Activated naive CD8-positive, alpha-beta T cell treated with anti-CD3 and anti-CD28 coated beads, Interleukin-2, amount 50 U/mL, for 24 hours (primary cell): ENCODE measurements at places on chromosomes 6 and 20.

DNA sequence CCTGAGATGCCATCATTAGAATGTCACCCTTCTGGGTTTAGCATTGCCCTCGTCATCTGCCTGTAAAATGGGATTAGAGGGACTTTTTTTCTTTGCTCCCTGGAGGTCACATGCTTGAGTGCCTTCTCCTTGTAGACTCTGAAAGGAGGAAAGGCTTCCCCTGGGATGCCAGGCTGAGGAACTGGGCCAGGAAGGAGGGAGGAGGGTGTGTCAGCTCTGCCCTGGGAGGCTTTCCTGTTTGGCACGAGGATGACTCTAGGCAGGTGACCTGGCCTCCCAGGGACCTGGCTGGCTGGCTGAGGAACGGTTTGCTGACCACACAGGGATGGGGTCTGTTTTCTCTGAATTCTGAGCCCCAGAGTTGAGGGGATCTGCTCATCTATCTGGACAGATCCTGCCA lies 137.9 kb upstream of the RNF24 start:
- no peak for DNase-seq

GRCh38 chr20:32608664-32609015 lies 23.5 kb upstream of the NOL4L start:
- DNase-seq, result no peak

- DNase-seq, result no peak
Observed at GRCh38 chr6:3607171-3607570, 144.3 kb downstream of the PXDC1 start.

DNA sequence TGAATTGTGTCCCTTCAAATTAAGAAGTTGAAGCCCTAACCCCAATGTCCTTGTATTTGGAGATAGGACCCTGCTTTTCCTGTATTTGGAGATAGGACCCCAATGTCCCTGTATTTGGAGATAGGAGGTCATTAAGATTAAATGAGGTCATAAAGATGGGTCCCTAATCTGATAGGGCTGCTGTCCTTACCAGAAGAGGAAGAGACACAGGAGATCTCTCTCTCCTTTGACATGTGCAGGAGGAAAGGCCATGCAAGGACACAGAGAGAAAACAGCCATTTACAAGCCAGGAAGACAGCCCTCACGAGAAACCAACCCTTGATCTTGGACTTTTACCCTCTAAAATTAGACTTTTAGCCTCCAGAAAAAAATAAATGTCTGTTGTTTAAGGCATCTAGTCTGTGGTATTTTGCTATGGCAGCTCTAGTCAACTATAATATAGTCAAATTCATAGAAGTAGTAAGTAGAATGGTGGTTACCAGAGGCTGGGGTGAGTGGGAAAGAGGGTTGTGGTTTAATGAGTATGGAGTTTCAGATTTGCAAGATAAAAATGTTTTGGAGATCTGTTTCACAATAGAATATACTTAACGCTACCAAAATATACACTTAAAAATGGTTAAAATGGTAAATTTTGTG lies 59.3 kb downstream of the UBE3D start:
- no peak for DNase-seq

- DNase-seq, result no peak
Observed at GRCh38 chr20:1462834-1463233, 3.8 kb downstream of the NSFL1C start.
